ENCODE measurements at places on chromosomes 3 and 15. TPM values are rescaled to one million over a fixed set of nuclear protein-coding genes. Genes with fewer than 3 reads are reported as not detected.

DNA sequence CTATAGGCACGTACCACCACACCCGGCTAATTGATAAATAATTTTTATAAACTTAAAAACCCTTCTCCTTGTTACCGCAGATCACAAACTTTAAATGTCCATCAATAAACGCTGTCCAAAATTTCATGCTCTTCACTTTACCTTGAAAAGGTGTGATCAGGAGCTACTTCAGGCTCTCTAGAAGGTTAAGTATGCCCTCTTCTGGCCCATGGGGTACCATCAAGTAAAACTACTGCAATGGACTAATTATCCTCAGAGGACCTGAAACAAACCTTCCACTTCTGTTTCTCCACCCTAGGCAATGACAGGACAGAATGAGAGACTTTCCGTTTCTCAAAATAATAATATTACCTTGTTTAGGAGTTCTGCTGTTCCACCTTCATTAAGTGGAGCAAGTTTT is 9.2 kb downstream of the LZTFL1 start:
- no peak for ATAC-seq

DNA sequence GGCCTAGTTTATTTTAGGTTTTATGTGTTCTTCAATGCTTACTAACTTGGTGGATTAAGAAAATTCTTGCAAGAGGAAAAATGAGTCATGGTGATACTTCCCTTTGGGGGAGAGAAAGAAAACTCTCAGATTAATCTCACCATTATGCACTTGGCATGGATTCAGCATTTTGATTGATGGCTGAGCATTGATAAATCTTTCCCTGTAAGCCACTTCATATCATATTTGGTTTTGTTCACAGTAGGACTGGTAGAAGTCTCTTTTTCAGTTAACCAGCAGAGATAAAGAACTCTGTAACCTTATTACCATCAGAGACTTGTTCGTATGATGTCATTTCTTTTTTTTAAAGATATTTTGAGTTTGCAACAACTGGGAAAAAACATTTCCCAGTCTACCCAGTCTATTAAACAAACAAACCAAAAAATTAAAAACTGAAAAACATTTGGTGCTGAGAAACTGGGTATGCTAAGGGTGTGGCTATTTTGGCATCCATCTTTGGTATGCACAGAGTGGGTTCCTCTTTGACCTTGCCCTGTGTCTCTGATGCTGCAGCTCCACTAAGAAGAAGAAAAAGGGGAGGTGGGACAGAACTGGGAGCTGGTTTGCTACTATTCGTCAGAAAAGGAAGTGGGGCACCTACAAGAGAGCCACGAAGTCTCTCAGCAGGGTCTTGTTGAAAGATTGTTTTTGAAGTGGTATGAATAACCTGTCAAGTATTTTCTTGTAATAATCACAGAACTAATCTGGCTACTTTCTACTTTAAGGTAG is 17.2 kb downstream of the TMOD3 start:
- no peak for ATAC-seq

DNA sequence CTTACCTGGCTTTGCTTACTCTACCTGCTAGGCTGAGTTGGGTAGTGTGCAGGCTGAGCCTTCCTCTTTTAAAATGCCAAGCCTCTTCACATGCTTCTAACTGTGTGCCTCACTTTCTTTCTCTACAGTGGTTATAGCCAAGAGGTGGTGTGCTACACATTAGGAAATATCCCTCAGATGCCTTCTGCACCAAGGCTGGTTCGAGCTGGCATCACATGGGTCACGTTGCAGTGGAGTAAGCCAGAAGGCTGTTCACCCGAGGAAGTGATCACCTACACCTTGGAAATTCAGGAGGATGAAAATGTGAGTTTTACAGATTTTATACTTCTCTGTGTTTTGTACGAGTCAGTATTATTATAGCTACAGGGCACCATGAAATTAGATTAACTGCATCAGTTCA is 117.8 kb downstream of the GHSR start:
- ATAC-seq, result no peak

- no peak for ATAC-seq
Observed at GRCh38 chr3:184359610-184360009, 1.8 kb downstream of the CLCN2 start.

DNA sequence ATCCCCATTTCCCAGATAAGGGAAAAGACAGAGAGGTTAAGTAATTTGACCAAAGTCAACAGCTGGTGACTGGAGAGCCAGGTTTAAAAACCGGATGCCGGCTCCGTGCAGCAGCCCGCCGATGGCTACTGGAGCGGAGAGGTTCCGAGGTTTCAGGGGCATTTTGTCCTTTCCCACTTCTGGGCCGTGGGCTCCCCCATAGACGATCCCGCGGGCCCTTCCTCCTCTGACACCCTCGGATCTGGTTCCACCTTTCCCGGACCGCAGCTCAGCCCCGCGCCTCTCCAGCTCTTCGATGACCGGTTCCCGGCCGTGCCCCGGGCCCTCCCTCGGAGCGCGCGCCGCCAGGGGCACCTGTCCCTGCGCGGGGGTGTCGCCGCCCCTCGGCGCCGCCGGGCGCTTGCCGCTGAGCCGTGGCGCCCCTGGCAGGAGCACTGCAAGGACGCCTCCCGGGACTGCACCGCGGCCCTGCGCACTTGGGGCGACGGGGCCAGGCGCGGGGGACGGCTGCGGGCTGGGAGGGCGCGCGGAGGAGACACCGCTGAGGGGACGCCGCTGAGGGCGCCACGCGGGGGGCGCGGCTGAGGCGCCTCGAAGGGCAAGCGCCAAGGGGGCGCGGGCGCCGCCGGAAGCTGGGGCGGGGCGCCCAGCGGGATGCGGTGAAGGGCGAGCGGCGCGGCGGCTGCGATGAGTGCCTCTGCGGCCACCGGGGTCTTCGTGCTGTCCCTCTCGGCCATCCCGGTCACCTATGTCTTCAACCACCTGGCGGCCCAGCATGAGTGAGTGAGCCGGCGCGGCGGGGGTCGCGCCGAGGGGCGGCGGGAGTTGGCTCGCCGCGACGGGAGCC is at the start of gene TM6SF1:
TSS of gene TM6SF1 (plus strand) at position 652 of the 847 bp plus-strand sequence. CDS start at position 688, 36 bp downstream.
- no peak for ATAC-seq

DNA sequence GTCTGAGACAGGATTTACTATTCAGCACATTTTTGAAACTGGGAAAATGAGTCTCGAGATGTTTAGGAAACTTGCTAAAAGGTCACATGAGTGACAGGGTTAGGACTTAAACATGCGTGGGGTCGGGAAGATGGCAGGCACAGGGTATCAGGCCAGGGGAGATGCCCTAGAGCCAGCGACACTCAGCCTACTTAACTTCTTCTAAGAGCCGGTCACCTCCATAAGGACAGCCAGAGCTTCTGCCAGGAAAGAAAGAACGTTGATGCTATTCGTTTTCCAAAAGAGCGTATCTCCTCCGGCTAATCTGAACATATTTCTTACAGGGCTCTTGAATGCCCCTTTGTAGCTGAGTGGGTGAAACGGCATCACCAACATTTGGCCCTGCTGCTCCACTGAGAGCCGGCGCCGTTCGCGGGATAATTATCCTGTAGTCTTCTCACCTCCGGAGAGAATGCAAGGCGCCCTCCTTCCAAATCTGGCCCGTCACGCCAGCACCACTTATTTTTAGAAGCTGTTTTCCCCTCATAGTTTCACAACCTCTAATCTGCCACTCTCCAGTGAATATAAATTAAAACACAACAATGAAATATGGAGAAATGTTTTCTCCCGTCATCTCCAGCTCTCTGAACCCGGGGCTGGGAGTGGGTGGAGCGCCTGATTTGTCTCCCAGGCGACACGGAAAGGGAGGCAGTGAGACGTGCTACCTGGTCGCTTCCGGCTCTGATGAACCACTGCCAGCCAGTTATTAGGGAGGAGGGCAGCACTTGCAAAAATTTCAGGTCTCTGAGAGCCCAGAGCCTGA is 58.5 kb downstream of the LIPC start:
- ATAC-seq, result no peak

- ATAC-seq, result no peak
Observed at GRCh38 chr15:87212041-87212440, 1044.5 kb downstream of the NTRK3 start.

DNA sequence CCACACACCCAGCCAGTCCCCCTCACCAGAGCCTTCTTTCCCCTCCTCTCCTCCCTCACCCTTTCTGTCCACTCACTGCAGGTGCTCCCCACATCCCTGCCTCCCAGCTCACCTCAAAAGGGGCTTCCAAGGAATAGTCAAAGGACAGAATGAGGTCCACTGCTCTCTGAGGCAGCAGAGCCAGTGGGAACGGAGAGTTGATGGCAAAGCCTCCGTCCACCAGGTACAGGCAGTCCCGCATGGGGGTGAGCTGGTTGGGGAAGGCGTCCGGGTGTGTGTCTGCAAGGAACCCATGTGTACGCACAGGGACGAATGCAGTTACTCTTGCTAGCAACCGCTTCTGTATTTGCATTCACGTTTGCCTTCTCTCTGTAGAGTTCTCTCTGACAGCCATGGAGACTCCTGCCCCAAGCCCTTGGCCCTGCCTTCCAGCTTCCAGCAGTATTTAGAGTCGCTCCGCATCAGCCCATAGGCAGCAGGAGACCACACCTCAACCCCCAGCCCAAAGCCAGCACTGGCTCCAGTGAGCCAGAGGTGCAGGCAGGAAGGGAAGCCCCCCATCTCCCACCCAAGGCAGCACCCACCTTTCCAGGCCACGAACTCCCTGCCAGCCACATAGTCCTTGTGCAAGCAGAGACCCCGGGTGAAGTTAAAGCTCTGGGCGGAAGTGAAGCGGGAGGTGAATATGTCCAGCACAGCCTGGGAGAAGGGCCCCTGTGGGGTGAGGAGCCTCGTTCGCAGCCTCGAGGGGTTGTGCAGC is 12.4 kb downstream of the PLA2G4F start:
- no peak for ATAC-seq

GRCh38 chr15:57218826-57219576 is 157.3 kb upstream of the CGNL1 start:
- no peak for ATAC-seq

DNA sequence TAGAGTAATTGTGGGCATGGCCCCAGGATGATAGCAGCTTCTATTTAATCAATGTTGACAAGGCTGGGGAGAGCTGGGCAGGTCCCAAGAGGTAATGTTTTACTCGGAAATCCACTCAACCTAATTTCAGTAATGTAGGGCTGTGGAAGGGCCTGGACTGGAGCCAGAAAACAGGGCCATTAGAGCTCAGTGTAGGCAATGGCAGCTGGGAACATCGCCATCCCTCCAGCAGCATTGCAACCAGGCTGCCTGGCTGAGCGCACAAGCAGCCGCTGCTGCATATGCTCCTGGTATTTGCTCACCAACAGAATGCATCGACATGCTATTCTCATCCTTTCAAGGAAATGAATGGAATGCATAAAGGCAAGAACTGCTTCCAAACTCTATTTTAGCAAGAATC is 90.0 kb downstream of the GAP43 start:
- ATAC-seq, result no peak

GRCh38 chr3:141738891-141739363 is 829 bp downstream of the RNF7 start:
- ATAC-seq, result no peak

- no peak for ATAC-seq
Observed at GRCh38 chr3:120369037-120369467, 19.9 kb upstream of the LRRC58 start.

DNA sequence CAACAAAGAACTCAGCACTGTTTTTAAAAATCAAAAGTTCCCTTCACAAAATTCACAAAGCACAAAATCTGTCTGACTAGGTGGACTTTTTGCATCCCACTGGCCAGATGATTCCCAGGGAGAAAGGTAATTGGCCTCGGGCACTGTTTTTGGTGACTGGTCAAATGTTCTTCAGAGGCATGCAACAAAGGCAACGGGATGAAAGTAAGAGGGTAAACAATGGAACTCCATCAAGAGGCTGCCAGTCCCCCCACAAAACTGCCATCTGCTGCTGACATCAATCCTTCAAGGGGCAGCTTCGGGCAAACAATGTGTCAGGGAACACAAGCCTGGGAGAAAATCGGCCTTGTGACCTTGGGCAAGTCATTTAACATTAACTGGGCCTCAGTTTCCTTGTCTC is 3.3 kb downstream of the SRGAP3 start:
- no peak for ATAC-seq

DNA sequence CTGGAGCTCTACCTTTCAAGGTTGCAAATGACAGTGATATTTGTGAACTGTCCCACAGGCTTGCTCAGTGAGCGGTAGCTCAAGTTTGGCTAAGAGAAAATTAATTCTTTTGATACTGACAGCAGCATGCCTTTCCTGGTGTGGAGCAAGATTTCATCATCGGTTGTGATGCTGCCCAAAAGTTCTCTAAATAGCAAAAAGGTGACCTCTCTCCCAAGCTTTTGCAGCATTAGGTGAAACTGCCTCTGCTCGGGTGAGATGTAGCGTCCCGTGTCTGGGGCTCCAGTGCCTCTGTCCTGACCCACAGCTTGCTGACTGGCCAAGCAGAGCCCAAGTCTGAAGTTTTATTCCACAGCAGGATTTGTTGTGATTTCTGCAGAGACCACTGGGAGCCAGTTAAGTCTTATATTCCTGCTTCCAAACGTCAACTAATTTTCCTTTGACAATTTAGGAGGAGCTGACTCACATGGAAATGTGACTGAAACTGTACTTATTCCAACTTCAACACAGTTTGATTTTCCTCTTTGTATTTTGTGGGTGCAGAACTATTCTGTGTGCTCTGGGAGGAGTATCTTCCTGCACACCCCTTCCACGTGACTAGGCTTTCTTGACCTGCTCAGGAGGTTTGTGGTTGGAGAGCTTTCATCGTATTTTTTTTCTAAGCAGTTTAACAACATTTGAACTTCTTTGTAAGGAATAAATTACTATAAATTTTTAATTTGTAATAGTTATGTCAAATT is 5.9 kb downstream of the SYNM start:
- peak; percentile 26 for ATAC-seq

GRCh38 chr3:54760201-54760600 is 167.7 kb downstream of the LRTM1 start:
- no peak for ATAC-seq

Gene FBXL22
- 68.9 TPM for total RNA-seq

Gene ATP13A4
- total RNA-seq, result 0.13 TPM

Gene WDR6
- 61.5 TPM for total RNA-seq

Gene SH2D7
- total RNA-seq, result not detected

Gene GSK3B
- 34.8 TPM for total RNA-seq

Gene SI
- total RNA-seq, result not detected
